Body of pancreas (tissue), 4 donors: ENCODE measurements at places on chromosomes 7 and 10.

DNA sequence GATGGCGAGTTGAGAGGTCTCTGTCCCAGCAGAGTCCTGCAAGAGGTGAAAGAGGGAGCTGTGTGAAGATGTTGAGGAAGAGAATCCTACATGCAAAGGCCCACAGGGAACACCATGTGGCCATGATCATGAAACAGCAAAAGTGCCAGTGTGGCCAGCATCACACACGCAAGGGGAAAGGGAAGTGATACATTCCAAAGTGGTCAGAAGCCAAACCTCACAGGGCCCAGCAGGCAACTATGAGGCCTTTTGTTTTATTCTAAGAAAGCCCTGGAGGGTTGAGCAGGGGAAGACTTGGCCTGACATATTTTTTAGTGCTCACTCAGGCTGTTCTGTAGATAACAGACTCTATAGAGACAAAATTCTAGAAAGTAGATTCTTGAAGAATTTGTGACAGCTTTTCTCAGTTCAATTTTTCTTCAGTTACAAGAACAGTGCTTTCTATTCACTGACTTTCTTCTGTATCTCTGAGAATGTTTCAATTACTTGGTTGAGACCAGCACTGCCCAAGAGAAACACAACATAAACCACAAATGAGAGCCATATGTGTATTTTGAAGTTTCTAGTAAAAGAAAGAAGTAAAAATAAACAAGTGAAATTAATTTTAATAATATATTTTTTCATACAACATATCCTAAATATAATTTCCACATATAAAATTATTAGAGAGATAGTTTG is 82.3 kb downstream of the HTR7 start:
- H3K27me3 ChIP-seq = no peaks in the 10 kb centered on the region
- H3K4me1 ChIP-seq = no peaks in the 10 kb centered on the region
- no peak for DNase-seq
- no peak overlapping the region for H3K27ac ChIP-seq

DNA sequence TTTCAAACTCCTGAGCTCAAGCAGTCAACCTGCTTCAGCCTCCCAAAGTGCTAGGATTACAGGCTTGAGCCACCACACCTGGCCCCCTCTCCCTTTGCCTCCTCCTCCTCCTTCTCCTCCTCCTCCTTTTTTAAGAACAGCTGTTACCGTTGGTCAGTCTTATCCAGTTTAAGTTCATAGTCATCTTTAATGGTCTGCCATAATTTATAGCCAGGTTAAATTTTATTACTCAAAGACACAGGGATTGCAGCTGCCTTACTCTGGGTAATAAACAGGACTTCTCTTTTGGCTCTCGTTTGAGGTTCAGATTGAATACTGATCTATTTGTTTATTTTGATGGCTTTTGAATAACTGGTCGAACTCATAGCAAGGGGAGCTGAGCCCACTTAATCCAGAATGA is 35.2 kb downstream of the ATOH7 start:
- no peaks in the 10 kb centered on the region for H3K27me3 ChIP-seq
- H3K4me1 ChIP-seq = no peaks in the 10 kb centered on the region
- H3K36me3 ChIP-seq = no peaks in the 10 kb centered on the region
- H3K27ac ChIP-seq = no peak overlapping the region
- no peak for DNase-seq

DNA sequence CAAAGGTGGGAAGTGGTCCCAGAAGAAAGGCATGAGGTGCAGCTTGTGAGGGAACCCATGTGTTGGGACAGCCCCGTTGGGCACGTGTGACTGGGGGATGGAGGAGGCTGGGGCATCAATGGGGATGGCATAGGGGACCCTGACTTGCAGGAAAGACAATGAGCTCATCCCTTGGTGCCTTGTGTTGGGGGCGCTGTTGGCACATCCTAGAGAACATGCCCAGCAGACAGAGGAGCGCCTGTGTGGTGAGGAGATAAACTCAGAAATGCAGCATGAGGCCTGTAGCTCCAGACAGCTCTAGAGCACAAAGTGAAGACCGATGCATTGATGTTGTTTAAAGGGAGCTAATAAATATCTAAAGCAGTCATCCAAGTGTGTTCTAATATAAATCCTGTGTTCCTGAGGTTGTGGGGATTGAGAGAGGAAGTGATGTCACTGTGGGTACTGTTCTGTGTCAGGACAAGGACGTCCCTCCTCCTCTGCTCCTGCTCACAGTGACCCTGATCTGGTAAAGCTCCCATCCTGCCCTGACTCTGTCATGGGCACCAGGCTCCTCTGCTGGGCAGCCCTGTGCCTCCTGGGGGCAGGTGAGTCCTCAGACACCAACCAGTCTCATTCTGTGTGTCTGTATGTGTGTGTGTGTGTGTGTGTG is 126.1 kb upstream of the PRSS58 start:
- no peak overlapping the region for H3K4me3 ChIP-seq
- no peaks in the 10 kb centered on the region for H3K36me3 ChIP-seq
- no peaks in the 10 kb centered on the region for H3K27me3 ChIP-seq

DNA sequence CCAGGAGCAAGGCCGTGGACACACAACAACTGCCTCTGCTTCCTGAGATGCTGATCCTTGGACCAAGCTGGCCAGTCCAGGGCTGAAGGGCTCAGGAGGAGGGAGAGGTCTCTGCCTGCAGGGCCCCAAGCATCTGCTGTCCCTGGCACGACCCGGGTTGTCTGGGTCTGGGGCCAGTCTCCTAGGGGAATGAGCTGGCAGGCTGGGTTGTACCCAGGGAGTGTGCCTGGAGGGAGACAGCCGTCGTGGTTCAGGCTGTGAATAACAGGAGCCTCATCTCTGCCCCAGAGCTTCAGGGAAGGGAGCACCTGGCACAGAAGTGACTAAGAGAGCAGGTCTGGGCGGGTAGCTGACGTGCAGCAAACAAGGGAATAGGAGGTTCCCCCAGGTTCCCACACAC is 17.9 kb upstream of the SERPINE1 start:
- no peaks in the 10 kb centered on the region for H3K27me3 ChIP-seq
- no peak overlapping the region for H3K4me3 ChIP-seq
- no peak overlapping the region for H3K27ac ChIP-seq
- H3K36me3 ChIP-seq = no peaks in the 10 kb centered on the region
- H3K4me1 ChIP-seq = no peaks in the 10 kb centered on the region

DNA sequence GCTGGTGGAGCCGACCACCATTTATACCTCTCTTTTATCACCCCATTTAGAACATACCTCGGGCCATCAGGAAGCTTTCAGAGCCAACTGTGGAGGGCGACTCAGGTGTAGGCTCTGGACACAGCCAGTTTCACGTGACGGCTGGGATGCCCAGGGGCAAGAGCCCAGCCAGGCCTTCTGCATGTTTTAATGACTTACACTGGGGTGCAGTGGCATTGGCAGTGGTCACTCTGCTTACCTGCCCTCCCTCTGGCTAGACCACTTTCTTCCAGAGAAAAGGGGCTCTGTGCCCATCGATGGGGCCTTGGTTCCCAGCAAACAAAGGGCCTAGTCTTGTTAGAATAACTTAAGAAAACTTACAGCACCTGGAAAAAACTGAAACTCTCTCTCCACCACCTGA is 50.0 kb downstream of the PNLIPRP2 start:
- H3K4me1 ChIP-seq = peaks cover 5% of the 10 kb centered on the region
- H3K27ac ChIP-seq = no peak overlapping the region
- no peaks in the 10 kb centered on the region for H3K36me3 ChIP-seq
- no peak for DNase-seq
- H3K27me3 ChIP-seq = no peaks in the 10 kb centered on the region
- H3K4me3 ChIP-seq = no peak overlapping the region

DNA sequence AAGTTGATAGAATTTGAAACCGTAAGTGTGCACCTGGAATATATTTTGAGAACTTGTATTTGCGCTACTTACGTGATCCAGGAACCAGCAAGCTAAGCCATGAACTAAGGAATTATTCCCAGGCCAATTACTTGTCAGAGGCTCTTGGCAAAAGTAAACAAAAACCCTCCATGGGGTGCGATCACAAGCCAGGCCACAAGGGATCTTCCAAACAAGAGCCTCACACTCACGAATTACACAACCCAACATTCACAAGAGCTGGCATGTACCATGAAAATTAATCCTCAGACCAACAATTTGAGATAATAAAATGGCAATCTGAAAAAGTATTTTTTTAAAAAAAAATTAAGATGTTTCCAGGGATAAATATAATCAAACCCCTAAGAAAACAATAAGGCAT is 467.0 kb upstream of the AKR1E2 start:
- no peak overlapping the region for H3K27ac ChIP-seq
- H3K27me3 ChIP-seq = peaks cover 5% of the 10 kb centered on the region
- H3K4me3 ChIP-seq = no peak overlapping the region
- no peaks in the 10 kb centered on the region for H3K36me3 ChIP-seq
- DNase-seq = no peak

DNA sequence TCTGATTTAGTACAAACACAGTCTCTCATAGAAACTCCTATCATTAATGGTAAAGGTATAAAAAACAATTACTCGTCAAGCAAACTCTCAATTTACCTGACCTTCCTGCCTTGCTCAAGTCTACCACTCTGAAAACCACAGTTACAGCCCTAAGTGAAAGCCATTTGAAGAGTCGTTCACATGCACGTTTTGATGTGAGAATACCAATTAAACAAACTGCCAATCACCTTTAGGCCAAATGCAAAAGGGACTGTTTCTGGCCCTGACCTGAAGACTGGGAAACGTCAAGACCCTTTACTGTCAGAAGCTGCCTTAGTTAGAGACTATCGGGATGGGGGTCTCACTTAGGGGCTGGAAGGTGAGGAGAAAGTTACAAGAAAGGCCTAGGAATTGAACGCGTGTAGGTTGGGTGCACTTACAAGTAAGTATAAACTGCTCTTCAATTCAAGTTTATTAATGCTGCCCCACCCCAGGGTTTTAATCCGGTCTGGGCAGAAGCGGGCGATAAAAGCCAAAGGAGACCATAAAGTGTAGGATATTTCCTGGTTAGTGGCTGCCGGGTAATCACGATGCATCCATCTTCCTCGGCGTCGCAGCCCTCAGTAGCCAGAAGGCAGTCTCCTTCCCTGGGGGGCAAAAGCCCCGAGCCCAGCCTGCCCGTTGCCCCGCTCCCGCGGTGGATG is 935 bp downstream of the TM9SF3 start:
- peaks cover 55% of the 10 kb centered on the region for H3K4me1 ChIP-seq
- no peaks in the 10 kb centered on the region for H3K27me3 ChIP-seq
- no peaks in the 10 kb centered on the region for H3K36me3 ChIP-seq

GRCh38 chr7:31875424-31875823 is 188.4 kb downstream of the PPP1R17 start:
- no peak overlapping the region for H3K4me3 ChIP-seq
- no peaks in the 10 kb centered on the region for H3K27me3 ChIP-seq
- DNase-seq = no peak
- H3K27ac ChIP-seq = no peak overlapping the region
- no peaks in the 10 kb centered on the region for H3K4me1 ChIP-seq

DNA sequence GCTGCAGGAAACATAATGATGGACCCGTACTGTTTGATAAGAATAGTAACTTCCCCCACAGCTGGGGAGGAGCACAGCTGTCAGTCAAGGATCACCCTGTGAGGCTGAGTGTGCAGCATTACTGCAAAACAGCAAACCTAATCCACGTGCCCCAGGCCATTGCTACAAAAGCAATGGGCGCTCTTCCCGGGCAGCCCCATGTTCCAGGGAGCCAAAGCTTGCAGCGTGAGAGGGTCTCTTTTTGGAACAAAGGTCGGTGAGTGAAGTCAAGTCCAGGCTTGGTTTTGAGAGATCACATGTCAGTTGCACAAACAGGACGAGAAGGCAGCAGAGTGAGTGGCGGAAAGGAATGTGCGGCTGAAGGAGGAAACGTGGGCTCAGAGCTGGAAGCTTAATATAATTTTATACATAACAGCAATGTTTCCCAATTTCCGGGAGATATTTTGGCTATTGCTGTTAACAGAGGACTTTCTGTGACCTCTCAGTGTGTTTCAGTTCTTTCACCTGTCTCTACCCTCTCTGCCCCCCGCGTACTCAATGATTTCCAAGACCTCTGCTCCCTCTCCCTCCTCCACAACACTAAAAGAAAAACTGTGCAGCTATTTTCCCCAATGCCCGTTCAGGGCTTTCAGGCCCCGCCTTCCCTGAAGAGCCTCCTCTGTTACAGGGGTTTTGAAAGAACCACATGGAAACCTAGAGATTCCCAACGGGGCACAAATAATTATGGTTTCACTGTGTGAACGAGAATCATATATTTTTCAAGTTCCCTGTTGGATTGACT is 128.9 kb downstream of the MTPAP start:
- no peak overlapping the region for H3K27ac ChIP-seq
- no peak overlapping the region for H3K4me3 ChIP-seq
- no peaks in the 10 kb centered on the region for H3K4me1 ChIP-seq
- no peak for DNase-seq

GRCh38 chr10:62183442-62183841 is 85.2 kb downstream of the RTKN2 start:
- H3K27me3 ChIP-seq = no peaks in the 10 kb centered on the region
- H3K4me3 ChIP-seq = no peak overlapping the region
- no peak overlapping the region for H3K27ac ChIP-seq
- no peaks in the 10 kb centered on the region for H3K36me3 ChIP-seq

DNA sequence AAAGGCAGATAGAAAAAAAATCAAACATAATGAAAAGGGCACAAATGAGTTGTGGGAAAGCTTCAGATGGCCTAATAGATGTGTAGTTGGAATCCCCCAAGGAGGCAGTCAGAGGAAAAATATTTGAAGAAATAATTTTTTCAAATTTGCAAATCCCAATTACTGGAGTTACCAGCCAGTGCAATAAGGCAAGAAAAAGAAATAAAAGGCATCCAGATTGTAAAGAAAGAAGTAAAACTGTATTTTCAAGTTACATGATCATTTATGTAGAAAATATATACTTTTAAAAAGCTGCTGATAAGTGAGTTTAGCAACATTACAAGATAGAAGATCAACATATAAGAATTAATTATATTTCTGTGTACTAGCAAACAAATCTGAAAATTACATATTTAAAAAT is 329.0 kb downstream of the SDK1 start:
- no peak for DNase-seq
- no peaks in the 10 kb centered on the region for H3K36me3 ChIP-seq
- H3K4me3 ChIP-seq = no peak overlapping the region
- peaks cover 8% of the 10 kb centered on the region for H3K4me1 ChIP-seq

- H3K27me3 ChIP-seq = no peaks in the 10 kb centered on the region
- no peaks in the 10 kb centered on the region for H3K36me3 ChIP-seq
Measured at GRCh38 chr7:91518058-91518457, 253.8 kb downstream of the FZD1 start.

GRCh38 chr10:62844280-62845011 is 28.3 kb upstream of the EGR2 start:
- H3K27me3 ChIP-seq = no peaks in the 10 kb centered on the region
- no peak for DNase-seq
- no peak overlapping the region for H3K27ac ChIP-seq
- H3K4me3 ChIP-seq = no peak overlapping the region

GRCh38 chr10:103632247-103632642 is 138.7 kb downstream of the NEURL1 start:
- no peak overlapping the region for H3K27ac ChIP-seq
- H3K4me3 ChIP-seq = no peak overlapping the region
- H3K4me1 ChIP-seq = peaks cover under 1% of the 10 kb centered on the region
- H3K27me3 ChIP-seq = no peaks in the 10 kb centered on the region

GRCh38 chr7:34756025-34756437 is 98.0 kb downstream of the NPSR1 start:
- no peaks in the 10 kb centered on the region for H3K27me3 ChIP-seq
- H3K4me1 ChIP-seq = peaks cover 18% of the 10 kb centered on the region
- no peak overlapping the region for H3K4me3 ChIP-seq
- H3K27ac ChIP-seq = peak overlapping the region; percentile 48
